ENCODE measurements at places on chromosomes 1 and 21.

GRCh38 chr1:32215629-32216480 is 6.3 kb downstream of the TMEM234 start:
- DNase-seq, result peak; percentile 66

DNA sequence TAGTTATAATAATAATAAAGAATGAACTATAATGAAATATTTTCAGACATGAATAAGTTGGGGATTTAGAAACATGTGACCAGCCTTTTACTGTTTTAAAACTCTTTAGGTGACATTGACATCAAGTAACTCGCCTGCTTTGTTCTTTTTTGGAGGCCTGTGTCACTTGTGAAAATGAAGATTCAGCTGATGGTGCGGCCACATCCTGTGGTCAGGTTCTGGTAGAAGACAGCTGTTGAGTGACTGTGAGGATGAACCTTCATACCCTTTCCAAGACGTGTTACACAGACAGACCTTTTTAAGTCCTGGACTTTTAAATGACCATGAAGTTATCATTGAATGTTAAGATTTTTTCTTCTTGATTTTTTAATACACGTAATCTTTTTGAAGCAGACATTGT is 10.3 kb downstream of the UTS2 start:
- DNase-seq, result no peak

DNA sequence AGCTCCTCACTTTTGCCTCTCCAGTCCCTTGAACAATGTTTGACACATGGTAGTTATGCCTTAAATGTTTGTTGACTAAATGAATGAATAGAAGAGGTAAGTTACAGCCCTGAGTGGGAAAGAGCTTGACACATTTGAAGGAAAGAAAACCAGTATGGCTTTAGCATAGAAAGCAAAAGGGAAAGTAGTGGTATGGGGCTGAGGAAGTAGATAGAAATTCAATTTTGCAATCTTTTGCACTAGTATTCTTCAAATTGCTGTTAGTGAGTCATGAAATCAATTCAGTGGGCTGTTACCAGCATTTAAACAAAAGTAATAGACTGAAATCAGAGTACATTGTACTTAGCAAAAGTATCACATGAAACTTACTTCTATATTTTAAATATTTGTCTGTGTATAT is 21.1 kb downstream of the PLA2G4A start:
- no peak for DNase-seq

GRCh38 chr1:1315435-1315954 is 7.1 kb downstream of the PUSL1 start:
- no peak for DNase-seq

DNA sequence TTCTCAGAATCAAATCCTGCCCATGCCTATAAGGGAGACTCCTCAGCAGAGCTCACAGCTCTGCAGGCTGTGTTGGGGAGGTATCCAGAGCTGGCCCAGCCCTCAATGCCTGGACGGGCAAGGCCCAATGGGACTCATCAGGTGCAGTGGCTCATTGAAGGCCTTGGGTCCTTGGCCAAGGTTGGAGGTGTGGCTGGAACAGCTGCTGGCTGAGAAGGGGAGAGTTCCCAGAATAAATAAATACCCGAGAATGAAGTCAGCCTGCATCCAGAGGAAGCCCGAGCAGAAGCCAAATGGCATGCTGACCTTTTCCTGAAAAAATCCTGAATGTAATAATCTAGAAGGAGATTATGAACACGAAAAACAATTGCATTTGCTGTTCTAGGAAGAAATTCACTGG is 25.2 kb upstream of the IKBKE start:
- no peak for DNase-seq

DNA sequence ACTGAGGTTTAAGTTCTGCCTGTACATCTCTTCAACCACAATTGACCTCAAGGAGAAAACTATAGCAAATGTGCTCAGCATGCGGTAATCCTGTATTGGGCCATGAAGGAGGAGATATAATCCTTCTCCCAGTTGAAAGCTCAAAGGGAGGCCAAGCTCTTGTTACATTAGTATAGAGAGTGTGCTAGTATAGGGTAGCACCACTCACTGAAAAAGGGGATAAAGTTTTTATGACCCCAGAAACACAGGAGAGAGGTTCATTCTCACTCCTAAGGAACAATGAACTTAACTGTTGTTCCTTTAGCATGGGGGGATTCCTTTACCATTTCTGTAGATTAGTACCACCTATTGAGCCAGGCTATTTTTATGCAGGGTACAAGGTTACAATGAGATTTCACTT is 267.7 kb downstream of the LRRIQ3 start:
- peak; percentile 13 for DNase-seq

GRCh38 chr21:31798842-31799704 is 67.2 kb upstream of the SCAF4 start:
- no peak for DNase-seq

DNA sequence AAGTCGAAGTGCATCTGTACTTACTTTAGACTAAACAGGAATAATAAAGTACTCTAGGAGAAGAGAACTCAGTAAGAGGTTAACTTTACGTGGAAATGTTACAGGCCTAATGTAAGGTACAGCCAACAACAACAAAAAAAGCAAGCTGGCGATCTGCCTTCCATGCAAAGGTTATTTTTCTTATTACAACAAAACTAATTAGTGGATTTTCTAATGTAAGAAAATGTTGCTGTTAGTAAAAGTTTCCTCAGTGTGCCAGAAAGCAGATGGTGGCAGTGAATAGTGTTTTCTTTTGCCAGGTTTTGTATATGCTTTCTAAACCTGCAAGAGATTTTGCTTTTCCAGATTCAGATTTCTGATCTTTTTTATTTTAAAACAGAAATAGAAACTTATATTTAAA is 179.2 kb downstream of the NFIA start:
- DNase-seq, result no peak

- no peak for DNase-seq
Measured at GRCh38 chr1:230219174-230220067, 152.4 kb downstream of the GALNT2 start.

GRCh38 chr1:201708085-201708512 is 120.9 kb upstream of the IPO9 start:
- no peak for DNase-seq

GRCh38 chr1:78047106-78047505 is 1.3 kb downstream of the GIPC2 start:
- DNase-seq, result no peak

DNA sequence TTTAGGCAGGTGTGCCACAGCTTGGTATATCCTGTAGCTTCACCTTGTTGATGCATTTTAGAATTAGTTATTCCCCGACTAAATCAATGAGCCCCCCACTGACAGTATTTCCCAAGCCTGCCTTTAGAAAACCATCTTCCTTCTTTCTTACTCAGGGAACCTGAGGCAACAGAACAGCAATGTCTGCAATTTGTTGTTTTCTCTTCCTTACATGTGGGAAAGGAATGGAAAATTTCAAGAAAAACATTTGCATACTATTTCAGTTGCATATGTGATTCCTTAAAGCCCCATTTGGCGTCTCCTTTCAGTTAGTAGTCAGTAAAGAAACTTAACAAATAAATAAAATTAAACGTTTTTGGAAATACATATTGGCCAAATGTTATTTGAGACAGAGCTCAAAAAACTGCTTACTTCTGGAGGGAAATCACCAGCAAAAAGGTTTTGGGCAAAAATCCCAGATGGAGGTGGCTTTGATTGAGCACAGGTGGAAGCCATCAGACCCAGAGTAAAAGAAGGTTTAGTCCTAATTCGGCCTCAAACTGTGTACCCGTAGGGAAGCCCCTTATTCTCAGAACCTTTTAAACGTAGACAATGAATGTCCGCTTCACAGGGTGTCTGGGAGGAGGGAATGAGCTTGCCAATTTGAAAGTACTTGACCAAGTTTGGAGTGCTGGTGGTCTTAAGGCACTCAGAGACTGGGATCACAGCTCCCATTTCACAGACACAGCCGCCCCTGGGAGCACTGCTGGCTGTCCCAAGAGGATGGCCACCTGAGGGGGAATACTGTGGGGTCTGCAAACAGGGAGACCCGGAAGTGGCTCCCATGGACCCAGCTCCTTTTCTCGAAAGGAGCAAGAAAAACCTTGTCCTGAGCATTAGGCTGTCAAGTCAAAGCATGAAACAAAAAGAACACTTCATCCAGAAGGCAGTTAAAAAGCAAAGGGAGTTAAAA is 9.4 kb downstream of the LHX4 start:
- DNase-seq, result no peak

DNA sequence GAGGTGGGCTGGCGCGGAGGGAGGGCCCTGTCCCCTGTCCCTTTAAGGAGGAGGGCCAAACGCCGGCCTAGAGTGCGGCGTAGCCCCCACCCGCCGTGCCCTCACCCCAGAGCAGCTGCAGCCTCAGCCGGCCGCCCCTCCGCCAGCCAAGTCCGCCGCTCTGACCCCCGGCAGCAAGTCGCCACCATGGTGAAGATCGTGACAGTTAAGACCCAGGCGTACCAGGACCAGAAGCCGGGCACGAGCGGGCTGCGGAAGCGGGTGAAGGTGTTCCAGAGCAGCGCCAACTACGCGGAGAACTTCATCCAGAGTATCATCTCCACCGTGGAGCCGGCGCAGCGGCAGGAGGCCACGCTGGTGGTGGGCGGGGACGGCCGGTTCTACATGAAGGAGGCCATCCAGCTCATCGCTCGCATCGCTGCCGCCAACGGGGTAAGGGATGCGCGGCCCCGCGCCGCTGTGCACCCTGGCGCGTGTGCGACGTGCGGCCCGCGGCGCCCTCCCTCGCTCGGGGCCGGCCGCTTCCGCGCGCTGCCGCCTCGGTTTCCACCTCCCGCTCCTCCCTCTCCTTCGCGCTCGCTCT is at the start of gene PGM1:
Gene PGM1, plus strand, starts transcription at position 109 of the 583 bp plus-strand sequence. Its CDS starts 78 bp downstream, at position 187.
- no peak for DNase-seq

DNA sequence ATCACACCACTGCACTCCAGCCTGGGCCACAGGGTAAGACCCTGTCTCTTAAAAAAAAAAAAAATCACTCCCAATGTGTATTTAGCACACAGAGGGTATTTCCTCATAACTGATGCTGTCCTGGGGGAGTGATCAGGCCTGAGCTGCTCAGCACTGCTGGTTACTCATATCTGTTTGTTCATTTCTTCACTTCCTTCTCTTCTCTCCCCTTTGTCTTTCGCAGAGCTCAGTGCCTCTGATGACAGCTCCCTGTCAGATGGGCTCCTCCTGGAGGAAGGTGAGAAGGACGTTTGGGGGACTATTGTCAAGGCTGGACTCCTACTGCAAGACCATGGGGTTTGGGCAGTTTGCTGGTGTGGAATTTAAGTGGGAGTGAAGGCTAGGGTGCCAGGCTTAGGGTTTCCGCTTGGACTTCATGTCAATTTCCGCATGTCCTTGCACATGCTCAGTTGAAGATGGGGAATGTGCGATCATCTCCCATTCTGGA is 13.0 kb downstream of the INAVA start:
- DNase-seq, result no peak

Data from NT2/D1 (cell line).